ENCODE measurements at places on chromosomes 3 and 15.

DNA sequence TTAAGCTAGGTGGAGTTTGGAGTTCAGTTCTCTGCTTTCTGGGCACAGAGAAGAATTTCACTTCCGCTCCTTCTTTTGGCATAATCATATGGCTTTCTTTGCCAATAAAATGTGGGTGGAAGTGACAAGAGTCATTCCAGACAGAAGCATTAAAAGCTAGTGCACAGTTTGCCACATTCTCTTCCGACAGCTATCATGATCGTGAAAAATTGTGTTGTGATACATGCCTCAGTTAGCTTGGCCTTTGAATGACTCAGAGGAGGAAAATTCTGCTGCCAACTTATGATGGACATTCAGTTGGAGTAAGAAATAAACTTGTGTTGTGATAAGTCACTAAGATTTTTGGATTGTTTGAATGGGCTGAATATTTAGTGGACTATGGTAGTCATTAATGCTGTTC lies 291.7 kb upstream of the SATB1 start:
- no peak for DNase-seq

- DNase-seq, result no peak
Measured at GRCh38 chr3:174937478-174937877, 78.3 kb downstream of the NAALADL2 start.

GRCh38 chr3:71107926-71108325 lies 475.6 kb downstream of the FOXP1 start:
- no peak for DNase-seq

- no peak for DNase-seq
Measured at GRCh38 chr15:77081971-77082370, 11.1 kb upstream of the TSPAN3 start.

GRCh38 chr3:102224171-102224570 lies 210.6 kb upstream of the ZPLD1 start:
- no peak for DNase-seq

GRCh38 chr3:3145831-3146230 lies 19.1 kb downstream of the TRNT1 start:
- DNase-seq, result no peak

DNA sequence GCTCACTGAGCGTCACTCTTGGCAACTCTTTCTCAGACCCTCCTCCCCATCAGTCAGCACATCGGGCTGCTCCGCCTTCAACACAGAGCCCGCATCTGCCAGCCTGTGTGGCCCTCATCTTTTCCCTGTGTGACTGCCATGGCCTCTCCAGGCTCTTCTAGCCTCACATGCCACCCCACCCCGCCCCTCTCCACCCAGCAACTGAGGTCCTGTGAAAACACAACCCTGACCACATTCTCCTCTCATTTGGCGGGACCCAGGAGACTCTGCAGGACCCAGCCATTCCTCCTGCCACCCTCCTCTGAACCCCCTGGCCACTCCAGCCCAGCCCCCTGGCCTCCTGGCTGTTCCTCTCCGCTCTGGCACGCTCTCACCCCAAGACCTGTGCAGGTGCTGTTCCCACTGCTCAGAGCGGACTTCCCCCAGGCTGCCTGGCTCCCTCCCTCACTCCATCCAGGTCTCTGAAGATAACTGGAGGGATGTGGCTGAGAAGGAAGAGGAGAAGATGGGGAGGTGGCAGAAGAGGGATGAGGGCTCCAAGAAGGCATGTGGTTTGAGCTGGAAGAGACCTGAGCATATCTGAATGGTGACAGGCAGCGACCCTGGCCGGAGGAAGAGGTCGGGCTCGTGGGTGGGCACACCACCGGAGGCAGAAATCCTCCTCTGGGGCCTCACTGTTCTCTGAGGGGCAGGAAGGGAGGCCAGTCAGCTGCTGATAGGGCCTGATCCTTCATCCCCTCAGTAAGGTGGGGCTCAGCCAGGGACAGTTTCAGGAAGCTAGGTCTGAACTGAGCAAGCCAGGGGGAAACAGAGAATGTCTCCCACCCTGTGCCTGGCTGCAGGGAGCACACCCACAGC lies 111.2 kb upstream of the RPL32 start:
- DNase-seq, result no peak

DNA sequence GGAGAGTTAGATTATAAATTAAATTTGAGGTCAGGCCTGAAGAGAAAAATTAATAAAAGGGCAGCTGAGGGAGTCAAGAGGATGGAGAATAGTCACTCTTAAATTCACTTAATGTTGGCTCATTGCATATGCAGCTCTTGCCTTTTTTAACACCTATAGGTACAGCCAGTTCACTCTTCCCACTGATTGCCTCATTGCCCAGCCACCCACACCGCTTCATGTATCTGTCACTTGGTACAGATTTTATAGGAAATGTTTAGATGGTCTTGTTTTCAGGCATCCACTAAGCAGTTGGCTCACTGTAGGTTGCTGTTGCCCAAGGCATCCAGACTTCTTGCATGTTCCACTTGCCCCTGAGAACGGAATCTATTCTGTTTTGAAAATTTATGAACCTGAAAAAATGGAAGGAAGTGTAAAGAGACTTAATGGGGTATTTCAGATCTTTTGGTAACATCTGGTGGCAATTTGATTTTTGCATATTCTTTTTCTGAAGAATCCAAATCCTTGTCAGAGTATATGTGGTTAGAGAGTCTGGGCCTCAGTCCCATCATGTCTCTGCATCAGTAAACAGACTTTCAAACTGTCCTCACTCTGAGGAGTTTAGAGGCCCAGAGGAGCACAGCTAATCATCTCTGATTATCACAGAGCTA lies 151.9 kb downstream of the RBPMS2 start:
- DNase-seq, result no peak

DNA sequence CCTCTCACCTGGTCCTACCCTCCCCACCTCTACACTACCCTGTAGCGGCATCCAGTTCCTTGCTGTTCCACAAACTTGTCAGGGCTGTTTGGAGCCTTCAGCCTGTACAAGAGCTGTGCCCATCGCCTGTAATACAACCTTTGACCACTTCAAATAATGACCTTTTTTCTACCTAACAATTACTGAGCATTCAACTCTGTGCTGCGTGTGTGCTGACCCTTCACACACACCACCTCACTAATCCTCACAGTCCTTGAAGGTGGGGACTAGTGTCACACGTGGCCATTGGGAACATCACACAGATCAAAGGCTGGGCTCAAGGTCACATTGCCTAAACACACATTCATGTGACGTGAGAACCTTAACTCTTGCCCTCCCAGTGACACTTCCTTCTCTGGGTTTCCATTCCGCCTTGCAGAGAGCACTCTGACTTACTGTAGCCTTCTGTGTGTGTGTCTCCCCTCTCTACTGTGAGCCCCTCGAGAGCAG lies 3.1 kb downstream of the C3orf20 start:
- no peak for DNase-seq

DNA sequence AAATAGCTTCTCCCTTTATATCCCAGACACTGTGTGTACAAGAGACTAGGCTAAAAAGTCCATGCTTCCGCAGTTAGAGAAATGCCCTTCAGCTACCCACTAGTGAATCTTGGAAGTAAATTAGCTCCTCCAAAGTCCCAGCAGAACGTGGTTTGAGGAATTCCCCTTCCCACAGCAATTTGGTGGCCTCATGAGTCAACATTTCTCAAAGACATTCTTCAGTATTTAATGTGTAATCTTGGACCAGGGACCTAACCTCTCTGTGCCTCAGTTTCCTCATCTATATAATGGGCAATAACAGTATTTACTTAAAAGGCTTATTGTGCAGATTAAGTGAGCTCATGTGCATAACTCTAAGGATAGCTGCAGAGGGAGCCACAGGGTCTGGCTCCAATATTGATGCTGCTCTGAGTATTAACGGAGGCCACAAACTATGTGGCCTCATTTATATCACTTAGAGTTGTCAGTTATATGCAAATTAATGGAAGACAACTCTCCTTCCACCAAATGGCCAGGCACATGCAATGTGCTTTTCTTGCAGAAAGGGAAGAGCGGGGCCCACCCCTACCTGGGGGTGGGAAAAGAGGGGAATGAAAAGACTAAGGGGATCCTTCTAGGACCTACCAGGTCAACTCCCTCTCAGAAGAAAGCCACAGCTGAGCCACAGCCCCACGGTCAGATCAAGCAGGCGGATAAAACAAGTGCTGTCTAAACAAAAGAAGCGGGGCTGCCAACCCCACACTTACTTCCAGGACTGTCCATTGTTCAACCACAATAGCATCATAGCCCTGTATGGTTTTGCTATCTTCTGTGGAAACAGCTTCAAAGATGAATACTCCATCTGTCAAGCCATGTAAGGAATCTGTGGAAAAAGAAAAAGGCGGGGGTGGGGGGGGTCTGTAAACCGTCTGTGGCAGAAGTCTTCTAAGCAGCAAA lies 92.4 kb downstream of the OXNAD1 start:
- DNase-seq, result no peak

DNA sequence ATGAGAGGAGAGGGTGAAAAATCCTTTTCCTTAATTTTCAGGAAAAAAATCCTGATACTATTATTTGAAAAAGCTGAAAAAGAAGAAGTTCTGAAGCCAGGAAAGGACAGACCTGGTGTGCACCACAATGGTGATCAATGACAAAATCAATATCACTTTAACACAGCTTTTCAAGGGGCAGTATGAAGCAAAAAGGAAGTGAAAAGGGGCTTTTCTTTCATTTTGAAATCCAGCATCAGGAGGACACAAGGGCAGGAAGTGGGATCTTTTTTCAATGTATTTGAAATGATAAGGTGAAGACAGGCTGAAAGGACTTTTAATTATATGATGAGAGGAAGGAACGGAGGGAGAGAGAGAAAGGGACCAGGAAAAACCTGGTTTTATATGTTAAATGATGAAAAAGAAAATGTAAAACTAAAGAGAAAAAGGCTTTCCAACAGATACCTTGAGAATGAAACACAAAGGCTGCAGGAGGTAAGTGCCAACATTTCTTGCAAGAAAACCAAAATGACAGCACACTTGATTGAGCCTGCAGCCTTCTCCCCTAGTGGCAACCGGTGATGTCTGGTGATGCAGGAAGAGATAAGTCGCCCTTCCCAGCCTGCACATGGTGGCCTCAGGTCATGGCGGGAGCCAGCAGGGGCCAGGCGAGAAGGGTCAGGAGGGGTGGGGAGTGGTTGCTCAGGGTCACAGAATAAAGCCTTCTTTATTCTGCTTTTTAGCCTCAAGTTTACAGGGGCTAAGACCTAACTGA lies 236.7 kb upstream of the WNT5A start:
- no peak for DNase-seq

DNA sequence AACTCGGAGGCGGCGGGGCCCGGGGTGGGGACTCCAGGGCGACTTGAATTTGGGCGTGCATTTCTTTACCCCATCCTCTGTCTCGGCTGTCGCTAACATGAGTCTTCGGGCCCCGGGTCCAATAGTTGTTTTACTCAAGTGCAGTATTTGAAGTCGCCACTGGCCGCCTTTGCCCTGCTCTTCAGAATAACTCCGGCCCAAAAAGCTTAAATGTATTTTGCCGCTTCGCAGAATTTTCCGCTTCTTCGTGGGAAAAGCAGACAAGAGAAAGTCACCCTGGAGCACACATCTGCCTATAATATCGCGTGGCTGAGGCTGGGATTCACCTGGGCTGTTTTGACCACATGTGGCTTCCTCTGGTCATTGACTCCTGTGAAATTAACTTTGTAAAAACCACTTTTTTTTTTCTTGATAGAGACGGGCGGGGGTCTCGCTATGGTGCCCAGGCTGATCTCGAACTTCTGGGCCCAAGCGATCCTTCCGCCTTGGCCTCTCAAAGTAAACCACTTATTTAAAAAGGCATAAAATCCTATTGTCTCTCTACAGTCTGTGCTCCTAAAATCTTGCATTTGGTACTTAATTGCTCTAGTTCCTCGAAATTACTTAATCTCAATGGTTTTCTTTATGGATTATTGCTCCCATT lies 676 bp downstream of the CNOT10 start:
- DNase-seq, result no peak

DNA sequence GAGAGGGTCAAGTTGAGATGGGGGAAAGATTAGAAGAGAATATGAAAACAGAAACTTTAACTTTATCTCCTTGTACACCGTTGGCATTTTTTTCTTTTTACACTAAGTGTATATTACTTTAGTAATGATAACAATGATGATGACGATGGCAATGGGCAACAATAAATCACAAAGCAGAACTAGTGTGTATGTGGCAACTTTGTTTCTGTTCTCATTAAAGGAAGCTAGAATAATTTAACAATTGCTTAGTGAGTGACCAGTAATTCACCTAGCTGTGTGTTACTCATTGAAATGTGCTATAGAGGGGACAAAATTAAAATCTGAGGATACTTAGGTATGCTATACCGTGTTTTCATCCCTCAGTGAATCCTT lies 318.5 kb upstream of the TBL1XR1 start:
- DNase-seq, result no peak

DNA sequence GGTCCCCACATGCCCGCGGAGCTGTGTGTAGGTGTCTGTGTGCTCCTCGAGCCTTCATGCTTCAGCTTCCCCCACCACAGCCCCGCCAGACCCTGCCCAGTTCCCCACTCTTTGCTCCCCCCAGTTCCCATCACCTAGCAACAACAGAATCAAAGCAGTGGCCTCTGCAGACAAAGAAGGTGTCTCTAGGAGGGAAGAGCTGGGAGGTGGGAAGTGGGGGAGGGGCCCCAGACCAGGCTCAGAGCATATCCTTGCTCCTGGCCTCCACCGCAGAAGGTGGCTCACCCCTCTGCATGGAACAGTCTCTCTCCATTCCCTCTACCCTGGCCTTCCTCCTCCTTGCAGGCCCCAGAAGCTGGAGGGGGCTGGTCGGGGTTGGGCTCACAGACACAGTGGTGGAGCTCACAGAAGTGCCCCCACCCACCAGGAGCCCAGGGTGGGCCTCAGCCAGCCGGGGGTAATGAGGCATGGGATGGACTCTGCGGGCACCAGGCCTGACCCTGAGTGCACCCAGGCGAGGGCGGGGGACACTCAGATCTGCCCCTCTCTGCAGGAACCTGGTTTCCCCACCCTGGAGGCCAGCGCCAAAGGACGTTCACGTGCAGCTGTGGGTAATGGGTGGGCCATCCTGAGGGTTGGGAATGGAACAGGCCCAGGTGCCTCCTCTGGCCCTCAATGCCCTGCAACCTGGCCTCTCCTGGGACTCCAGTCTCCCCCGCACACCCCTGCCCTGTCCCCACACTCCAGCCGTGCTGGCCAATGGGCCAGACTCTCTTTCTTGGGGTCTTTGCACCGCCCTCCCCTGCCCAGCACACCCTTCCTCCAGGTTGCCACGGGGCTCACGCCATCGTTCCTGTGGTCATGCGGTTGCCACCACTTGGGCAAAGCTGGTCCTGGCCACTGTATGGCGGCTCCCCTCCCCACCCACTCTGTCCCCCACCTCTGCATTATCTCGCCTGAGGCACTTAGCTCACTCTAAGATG lies 53.4 kb downstream of the TPRA1 start:
- no peak for DNase-seq

GRCh38 chr15:97961067-97961954 lies 808 bp downstream of the ARRDC4 start:
- peak; percentile 75 for DNase-seq
